ENCODE measurements at places on chromosomes 12 and 14.

- DNase-seq = no peak
These were observed 3.5 kb downstream of the FMNL3 start for GRCh38 chr12:49703647-49704137.

DNA sequence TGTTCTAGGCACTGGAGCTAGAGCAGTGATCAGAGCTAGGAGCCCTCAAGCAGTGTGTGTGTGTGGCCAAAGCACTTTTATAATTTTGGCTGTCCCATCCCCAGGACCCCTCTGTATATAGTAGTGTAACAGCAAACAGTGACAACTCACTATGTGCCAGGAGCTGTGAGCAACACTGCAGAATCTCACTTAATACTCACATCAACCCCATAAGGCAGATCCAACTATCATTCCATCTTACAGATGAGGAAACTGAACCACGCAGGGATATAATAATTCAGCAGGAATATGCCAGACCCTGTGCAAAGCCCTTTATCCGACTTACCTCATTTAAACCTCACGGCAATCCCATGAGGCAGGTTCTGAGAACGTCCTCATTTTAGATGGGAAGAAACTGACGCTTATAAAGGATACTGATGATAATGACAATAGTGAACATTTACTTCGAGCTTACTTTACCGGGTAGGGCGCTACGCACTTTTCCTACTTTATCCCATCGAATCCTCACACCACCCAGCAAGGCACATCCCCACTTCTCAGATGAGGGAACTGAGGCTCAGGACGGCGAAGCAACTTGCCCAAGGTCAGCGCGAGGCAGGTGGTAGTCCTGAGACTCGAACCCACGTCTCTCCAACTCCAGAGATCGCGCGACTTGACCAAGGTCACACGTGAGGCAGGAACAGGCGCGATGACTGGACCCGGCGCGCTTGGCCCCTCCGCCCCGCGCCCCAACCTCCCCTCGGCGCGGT lies 687 bp downstream of the RAB35 start:
- DNase-seq = no peak

GRCh38 chr14:94691660-94692034 lies 78.3 kb downstream of the GSC start:
- DNase-seq = no peak

DNA sequence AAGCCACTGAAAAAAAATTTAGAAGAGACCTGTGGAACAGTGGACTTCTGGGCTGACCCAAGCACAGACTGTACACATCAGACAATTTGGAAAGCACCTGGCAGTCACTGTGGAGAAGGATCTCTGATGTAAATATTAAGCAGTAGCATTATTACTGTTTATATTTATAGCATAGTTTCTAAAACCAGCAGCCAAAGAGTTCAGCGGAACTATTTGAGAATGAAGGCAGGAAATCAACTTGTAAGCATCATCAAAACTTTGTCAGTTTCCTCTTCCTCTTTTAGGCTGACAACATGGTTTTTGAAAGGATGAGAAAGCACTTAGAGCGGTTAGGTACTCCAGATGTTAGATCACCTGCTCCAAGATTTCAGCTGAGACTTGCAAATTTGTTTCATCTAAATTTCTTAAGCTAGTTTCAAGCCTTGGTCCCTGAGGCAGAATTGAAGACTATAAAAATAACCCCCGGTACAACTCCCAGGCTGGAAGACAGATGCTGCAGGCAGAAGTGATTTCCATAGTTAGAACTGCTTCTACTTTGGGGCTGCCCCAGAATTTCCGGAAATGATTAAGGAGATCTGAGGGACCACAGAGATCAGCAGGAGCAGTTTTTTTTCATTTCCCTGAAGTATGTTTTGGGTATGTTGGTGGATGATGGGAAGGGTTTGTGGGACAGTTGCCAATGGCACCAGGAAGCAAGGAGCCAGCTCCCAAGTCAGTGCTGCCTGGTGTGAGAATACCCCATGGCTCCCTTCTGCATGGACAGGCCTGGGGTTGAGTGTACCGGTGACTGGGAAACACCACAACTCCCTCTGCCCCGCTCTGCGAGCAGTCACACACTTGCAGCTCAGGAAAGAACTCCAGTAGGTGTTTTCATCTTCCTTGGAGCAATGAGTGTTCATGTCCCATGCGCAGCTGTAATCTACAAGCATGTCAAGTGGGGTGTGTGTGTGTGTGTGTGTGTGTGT lies 354.5 kb downstream of the NUAK1 start:
- no peak for DNase-seq

DNA sequence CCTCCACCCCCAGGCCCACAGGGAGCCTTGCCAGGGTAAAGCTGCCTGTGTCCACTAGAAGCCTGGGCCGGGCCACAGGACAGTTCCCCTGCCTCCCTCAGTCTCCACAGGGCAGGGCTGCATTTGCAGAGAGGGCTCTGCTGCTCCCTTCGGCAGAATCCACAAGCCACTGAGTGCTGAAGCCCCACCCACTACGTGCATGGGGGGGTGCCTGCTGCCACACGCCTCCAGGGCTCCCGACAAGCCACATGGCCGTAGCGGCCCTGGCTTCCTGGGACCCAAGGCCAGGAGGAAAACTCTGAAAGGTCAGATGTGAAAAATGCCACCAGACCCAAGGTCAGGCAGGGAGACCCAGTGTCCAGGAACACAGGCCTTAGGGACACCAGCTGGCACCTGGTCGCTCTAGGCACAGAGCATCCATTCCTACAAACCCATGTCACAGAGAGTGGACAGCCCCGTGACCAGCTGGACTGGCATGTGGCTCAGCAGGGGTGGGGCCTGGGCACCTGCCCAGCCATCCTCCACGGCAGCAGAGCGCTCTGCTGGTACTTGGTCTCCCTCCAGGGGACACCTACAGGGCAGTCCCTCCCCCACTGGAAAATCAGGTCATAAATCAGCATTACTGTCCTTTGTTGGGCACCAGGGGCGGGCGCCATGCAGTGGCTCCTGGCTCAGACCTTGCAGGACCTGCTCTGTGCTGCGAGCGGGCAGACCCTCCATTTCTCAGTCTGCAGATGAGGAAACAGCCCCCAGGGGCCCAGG lies 42.9 kb downstream of the CCDC85C start:
- DNase-seq = no peak

Measured in stimulated activated CD8-positive, alpha-beta memory T cell treated with anti-CD3 and anti-CD28 coated beads, Interleukin-4, amount 100 ng/mL, for 1 hour (primary cell).